GM04504 (cell line): ENCODE measurements at places on chromosomes 2 and 18.

- DNase-seq = no peak
Measured at GRCh38 chr2:171966235-171966634, 33.5 kb upstream of the METAP1D start.

- DNase-seq = no peak
Measured at GRCh38 chr2:157986761-157987160, 110.6 kb upstream of the ACVR1 start.

DNA sequence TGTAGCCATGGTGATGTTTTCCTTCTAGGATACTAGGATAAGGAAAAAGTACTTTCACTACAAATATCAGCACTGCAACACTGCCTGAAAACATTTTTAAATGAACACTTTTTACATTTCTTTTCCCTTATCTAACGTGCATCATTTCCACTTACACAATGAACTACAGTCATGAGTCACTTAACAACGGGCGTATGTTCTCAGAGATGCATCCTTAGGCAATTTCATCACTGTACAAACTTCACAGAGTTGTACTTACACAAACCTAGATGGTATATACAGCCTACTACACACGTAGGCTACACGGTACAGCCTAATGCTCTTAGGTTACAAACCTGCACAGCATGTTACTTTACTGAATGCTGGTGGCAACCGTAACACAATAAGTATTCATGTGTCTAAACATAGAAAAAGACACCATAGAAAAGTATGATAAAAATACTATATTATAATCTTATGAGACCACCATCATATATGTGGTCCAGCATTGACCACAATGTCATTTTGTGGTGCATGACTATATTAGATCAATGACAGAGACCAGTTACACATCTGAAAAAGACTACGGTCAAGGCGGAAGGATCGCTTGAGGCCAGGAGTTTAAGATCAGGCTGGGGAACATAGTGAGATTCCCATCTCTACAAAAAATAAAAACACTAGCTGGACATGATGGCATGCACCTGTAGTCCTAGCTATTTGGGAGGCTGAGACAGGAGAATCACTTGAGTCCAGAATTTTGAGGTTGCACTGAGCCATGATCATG is 39.8 kb downstream of the WDR33 start:
- peak; percentile 60 for DNase-seq

GRCh38 chr18:62991389-62991788 is 276.0 kb downstream of the PHLPP1 start:
- DNase-seq = no peak

GRCh38 chr2:56483081-56483480 is 299.3 kb downstream of the CCDC85A start:
- no peak for DNase-seq

- DNase-seq = no peak
Measured at GRCh38 chr2:224174521-224174920, 135.4 kb upstream of the SERPINE2 start.

- DNase-seq = no peak
Measured at GRCh38 chr2:114254875-114255274, 187.6 kb upstream of the DPP10 start.

- no peak for DNase-seq
Measured at GRCh38 chr2:71669628-71670429, 216.5 kb downstream of the DYSF start.

GRCh38 chr2:161166538-161167409 is 6.5 kb downstream of the TANK start:
- no peak for DNase-seq

GRCh38 chr2:195579776-195580555 is 77.1 kb upstream of the SLC39A10 start:
- no peak for DNase-seq

DNA sequence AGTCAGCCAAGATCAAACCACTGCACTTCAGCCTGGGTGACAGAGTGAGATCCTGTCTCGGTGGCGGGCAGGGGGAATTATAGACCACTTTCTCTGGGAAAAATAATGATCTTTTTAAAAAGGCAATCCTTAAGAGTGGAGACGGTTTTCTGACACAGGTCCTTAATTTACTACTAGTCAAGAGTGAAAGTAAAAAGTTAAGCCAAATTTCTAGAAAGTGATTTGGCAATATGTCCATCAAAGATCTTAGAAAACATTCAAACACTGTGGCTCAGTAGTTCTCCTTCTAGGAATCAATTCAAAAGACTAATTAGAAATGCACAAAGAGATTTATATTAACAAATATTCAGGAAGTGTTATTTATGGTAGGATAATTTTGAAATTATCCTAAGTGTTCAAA is 148.5 kb upstream of the DNMT3A start:
- DNase-seq = no peak

DNA sequence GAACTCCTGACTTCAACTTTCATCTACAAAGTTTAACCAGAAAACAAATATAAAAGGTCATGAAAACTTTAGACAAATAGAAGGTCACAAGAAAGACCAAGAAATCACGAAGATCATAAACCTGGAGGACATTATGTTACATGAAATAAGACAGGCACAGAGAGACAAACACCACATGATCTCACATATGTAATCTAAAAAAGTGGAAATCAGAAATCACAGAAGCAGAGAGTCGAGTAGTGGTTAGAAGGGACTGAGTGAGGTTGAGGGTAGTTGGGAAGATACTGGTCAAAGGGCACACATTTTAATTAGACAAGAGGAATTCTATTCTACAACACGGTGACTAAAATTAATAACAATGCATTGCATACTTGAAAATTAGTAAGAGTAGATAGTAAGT is 1.4 kb downstream of the GCFC2 start:
- DNase-seq = no peak
